ENCODE measurements at places on chromosomes 5 and 9. TPM values are rescaled to one million over a fixed set of nuclear protein-coding genes. Genes with fewer than 3 reads are reported as not detected.

The AQP7 gene
- not detected for total RNA-seq

The MYMK gene
- not detected for total RNA-seq

The PRELID2 gene
- 1.2 TPM for total RNA-seq

The PLAC8L1 gene
- 0.42 TPM for total RNA-seq

The C9orf152 gene
- total RNA-seq = not detected

The TRIM7 gene
- 1.1 TPM for total RNA-seq

The CLIC3 gene
- total RNA-seq = 3.6 TPM

The OTULINL gene
- total RNA-seq = 68.3 TPM

The GGTA1 gene
- not detected for total RNA-seq

The CNTLN gene
- 1.2 TPM for total RNA-seq

The NUTM2G gene
- not detected for total RNA-seq

The FOXD4L4 gene
- 0.18 TPM for total RNA-seq

The SHB gene
- 0.58 TPM for total RNA-seq

The CLK4 gene
- 25.5 TPM for total RNA-seq

The KIF20A gene
- total RNA-seq = 70.1 TPM

The ZNG1E gene
- total RNA-seq = 39.4 TPM

The NRG2 gene
- not detected for total RNA-seq

The OR1Q1 gene
- total RNA-seq = not detected

The CARD9 gene
- total RNA-seq = 1.3 TPM

The FGF10 gene
- total RNA-seq = not detected

The HCN1 gene
- not detected for total RNA-seq

The GRIA1 gene
- total RNA-seq = not detected

The CDC25C gene
- 18.3 TPM for total RNA-seq

The AJM1 gene
- total RNA-seq = 5.6 TPM

The CAAP1 gene
- 20.9 TPM for total RNA-seq

The F2RL1 gene
- total RNA-seq = 1.6 TPM

The SHLD3 gene
- total RNA-seq = 5.3 TPM

The AGXT2 gene
- total RNA-seq = not detected

The ACTBL2 gene
- total RNA-seq = not detected

The C5orf58 gene
- not detected for total RNA-seq

The GABRP gene
- total RNA-seq = not detected

The HRCT1 gene
- total RNA-seq = not detected

Data from activated CD8-positive, alpha-beta T cell treated with anti-CD3 and anti-CD28 coated beads, Interleukin-2, amount 10 ng/mL, durations not matched to agents 7 days and 5 days (primary cell).